Urinary bladder (tissue), 4 donors: ENCODE measurements at places on chromosomes 7 and 10.

- no peak for DNase-seq
Observed at GRCh38 chr10:3578159-3578558, 206.8 kb downstream of the KLF6 start.

DNA sequence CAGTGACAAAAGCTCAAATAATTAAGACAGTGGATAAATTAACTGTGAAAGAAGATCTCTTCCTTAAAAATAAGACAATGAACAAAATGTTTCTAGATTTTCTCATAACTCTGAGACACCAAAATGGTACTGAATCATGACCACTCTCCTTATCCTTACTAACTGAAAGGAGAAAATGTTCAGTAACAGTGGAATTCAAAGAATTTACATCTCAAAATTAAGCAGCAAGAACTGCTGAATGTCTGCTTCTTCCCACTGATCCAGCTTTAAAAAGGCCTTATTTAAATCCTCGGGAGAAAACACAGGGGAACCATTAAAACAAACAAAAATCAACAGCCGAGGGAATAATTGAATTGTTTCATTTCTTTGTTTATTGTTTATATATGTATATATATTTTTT lies 27.3 kb upstream of the PLXDC2 start:
- no peak for DNase-seq

- no peak for DNase-seq
Observed at GRCh38 chr7:78970440-78970916, 483.0 kb downstream of the MAGI2 start.

- DNase-seq: no peak
Observed at GRCh38 chr7:91463330-91463729, 199.1 kb downstream of the FZD1 start.

DNA sequence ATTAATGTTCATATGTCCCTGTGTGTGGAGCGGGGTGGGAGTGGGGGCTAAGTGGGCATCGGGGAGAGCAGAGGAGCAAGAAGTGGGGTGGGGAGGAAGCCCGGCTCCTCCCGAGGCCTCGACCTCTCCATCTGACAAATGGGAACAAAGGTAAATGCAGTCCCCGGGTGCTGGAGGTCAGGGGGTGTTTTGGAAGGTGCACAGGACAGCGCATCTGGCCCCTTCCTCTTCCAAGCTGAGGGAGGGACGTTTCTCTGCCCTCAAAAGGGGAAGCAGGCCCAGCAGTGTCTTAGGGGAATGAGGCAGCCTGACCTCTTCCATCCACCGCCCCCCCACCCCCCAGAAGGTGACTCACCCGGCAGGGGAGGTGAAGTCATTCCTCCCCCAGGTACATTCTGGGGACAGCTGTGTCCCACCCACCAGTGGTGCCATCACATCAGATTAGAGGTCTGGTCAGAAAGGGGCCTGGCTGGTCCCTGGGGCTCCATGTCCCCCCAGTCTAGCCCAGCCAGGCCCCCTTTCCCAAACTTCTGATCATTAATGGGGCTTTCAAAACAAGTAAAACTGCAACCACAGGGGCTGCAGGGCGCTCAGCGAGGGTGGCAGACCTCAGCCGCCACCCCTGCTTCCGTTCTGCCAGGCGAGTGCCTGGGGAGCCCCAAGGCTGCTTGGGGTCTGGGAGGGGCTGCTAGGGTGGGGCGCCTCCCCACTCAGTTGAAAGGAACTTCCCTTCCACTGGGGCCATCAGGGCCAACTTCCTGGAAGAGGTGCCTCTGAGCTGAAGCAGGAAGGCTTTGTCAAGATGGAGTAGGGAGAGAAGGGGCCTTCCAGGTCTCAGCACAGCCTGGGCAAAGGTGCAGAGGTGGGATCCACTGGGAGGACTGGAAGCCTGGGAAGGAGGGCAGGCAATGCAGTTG lies 10.8 kb downstream of the LFNG start:
- no peak for DNase-seq

- DNase-seq: no peak
Observed at GRCh38 chr10:46035923-46036849, 5.8 kb upstream of the NCOA4 start.

DNA sequence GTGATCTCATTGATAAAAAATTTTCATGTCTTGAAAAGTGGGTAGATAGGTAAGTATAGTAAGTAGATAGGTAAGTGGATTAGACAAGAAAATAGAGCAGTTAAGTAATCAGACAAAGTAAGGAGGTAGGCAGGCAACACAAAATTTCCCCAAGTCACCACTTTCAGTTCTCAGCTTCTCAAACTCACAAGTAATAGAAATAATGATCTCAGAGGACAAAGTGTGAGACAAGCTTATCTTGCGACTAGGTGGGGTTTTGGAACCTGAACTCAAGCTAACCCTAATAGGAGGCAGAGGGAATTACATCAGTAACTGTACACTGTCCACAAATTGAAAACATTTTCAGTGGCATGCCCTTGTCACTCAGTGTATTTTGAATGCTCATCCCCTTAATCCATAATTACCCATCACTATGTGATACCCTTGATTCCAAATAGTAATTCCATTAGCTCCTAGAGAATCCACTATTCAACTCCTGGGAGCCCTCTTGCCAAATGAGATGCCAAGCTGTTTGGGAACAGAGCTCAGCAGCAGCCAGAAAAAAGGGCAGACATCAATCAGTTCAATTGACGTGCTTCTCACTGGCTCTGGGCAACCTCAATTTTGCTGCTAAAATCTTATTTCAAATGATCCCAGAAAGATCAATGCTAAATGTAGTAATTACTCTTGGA lies 703.2 kb downstream of the XPNPEP1 start:
- no peak for DNase-seq

- no peak for DNase-seq
Observed at GRCh38 chr10:69973678-69974077, 79.0 kb upstream of the MACROH2A2 start.

- no peak for DNase-seq
Observed at GRCh38 chr7:44150466-44150832, 9.3 kb upstream of the MYL7 start.

- no peak for DNase-seq
Observed at GRCh38 chr10:133529576-133529946, 2.4 kb downstream of the CYP2E1 start.

DNA sequence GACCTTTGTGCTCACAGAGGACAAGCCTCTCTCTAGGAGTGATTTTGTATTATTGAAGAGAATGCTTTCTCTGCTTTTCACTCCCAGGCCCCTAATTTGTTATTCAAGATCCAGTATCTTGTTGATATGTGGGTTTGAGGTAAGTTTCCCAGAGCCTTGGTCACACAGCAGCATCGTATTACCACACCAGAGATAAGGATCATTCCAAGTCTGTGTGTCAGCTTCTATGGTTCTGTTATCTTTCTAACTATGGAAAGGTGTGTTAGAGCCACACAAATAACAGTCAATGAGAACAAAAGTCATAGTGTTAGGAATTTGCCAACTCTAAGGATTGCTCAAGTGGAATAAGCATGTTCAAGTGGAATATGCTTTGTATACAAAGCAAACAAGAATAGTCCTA lies 1208.3 kb downstream of the GATA3 start:
- DNase-seq: no peak
